Esophagus muscularis mucosa (tissue), 4 donors: ENCODE measurements at places on chromosomes 4 and X. TPM values are rescaled to one million over a fixed set of nuclear protein-coding genes. Genes with fewer than 3 reads are reported as not detected.

GRCh38 chrX:47610511-47610910 is 9.1 kb downstream of the SYN1 start:
- H3K27ac ChIP-seq, result no peak overlapping the region
- no peak for DNase-seq
- no peaks in the 10 kb centered on the region for H3K36me3 ChIP-seq

HELT gene
- total RNA-seq, result not detected

TSPAN7 gene
- total RNA-seq, result 52.2 TPM

GLRA3 gene
- total RNA-seq, result 0.11 TPM

DNA sequence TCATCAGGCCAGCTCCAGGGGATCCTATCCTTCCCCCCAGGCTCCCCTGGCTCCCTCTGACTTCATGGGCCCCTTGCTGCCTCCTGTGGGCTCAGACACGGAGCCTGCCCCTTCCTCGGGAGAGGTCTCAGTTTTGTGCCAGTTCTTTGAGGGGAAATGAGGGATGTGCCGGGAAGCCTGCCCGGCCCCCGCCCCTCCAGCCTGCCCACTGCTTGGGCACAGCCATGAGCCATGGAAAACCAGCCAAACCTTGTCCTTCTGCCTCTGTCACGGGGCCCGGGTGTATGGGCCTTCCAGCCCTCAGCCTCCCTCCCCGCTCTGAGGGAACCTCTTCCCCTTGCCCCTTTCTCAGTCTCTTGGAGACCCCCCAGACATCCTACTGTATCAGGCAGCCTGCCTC is 6.8 kb downstream of the BGN start:
- no peaks in the 10 kb centered on the region for H3K27me3 ChIP-seq
- no peaks in the 10 kb centered on the region for H3K36me3 ChIP-seq
- H3K27ac ChIP-seq, result no peak overlapping the region
- H3K4me1 ChIP-seq, result no peaks in the 10 kb centered on the region
- DNase-seq, result no peak

TCEAL9 gene
- 69.3 TPM for total RNA-seq

DNA sequence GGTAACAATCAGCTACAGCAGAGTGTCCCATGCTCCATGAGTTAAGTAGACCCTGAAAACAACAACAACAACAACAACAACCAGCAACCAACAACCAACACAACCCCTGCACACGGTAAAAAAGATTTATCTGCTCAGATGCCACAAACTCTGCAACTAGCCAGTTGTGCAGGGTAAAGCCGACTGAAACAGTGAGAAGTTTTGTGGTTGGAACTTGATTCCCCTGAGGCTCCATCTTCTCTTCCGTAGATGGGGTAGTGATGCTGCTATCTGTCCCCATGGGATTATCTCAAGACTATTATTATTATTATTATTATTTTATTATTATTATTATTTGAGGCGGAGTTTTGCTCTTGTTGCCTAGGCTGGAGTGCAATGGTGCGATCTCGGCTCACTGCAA is 50.6 kb upstream of the RAPGEF2 start:
- H3K4me3 ChIP-seq, result no peak overlapping the region
- no peaks in the 10 kb centered on the region for H3K36me3 ChIP-seq
- no peak for DNase-seq
- no peaks in the 10 kb centered on the region for H3K27me3 ChIP-seq

GRCh38 chrX:7059214-7059838 is 88.2 kb upstream of the STS start:
- peaks cover 15% of the 10 kb centered on the region for H3K36me3 ChIP-seq
- no peaks in the 10 kb centered on the region for H3K27me3 ChIP-seq
- no peak overlapping the region for H3K27ac ChIP-seq
- DNase-seq, result no peak
- no peak overlapping the region for H3K4me3 ChIP-seq
- peaks cover 5% of the 10 kb centered on the region for H3K4me1 ChIP-seq

- no peak for DNase-seq
- H3K36me3 ChIP-seq, result no peaks in the 10 kb centered on the region
- H3K27ac ChIP-seq, result no peak overlapping the region
- H3K4me1 ChIP-seq, result peaks cover 8% of the 10 kb centered on the region
- no peaks in the 10 kb centered on the region for H3K27me3 ChIP-seq
Measured at GRCh38 chrX:49312176-49312575, 8.7 kb downstream of the GAGE10 start.
